ENCODE measurements at places on chromosomes 3 and 15.
A peak's percentile ranks its signal among the peaks of the same experiment; 100 is the strongest.

DNA sequence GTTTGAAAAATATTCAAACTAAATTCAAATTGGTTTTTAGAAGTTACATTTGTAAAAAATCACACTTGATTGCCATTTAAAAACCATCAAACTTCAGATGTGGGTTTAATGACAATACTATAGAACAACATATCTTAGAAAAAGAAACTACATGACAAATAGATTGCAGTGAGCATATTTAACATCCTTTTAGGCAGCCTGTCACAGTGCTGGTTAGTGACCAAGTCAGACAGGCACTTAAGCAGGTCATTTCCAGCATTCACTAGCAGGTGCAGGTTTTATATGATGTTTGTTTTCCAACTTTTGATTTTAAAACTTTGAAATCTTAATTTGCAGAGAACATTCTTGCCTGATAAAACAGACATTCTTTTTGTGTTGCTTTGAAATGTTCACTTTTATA, 115.7 kb downstream of the MBNL1 start:
- DNase-seq: no peak

DNA sequence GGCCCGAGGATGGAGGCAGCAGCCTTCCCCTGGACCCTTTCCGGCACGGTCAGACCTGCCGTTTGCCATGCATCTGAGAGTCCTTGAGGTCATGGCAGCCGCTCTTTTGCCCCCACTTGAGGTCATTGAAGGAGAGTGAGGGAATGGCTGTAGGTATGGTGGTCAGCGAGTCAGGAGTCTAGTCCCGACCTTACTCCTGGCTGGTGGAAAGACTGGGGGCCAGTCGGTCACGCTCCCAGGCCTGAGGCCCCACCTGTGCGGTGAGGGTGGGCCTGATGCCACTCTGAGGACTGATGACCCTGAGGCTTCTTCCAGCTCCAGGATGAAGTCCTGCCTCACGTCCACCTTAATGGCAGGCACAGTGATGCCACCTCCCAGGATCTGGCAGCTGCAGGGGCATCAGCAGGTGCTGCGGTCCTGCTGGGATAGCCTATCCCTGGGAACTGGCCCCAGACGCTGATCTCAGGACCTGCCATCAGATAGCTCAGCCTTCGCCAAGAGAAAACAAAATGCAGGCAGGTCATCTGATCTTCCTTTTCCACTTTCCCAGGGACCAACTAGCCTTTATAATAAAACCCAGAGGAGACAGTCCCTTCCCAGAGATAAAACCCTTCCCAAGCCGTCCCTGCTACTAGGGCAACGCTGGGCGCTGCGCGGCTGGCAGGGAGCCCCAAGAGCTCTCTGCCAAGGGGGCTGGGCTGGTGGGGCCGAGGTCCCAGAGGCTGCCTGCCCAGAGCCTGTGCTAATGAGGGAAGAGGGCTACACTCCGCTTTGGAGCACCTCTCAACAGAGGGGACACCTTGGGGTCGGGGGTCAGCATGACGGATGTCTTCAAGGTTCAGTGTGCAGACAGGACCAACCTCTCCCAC, 42.2 kb downstream of the TM2D3 start:
- DNase-seq: no peak

GRCh38 chr3:33914731-33915379, 116.4 kb downstream of the PDCD6IP start:
- no peak for DNase-seq

DNA sequence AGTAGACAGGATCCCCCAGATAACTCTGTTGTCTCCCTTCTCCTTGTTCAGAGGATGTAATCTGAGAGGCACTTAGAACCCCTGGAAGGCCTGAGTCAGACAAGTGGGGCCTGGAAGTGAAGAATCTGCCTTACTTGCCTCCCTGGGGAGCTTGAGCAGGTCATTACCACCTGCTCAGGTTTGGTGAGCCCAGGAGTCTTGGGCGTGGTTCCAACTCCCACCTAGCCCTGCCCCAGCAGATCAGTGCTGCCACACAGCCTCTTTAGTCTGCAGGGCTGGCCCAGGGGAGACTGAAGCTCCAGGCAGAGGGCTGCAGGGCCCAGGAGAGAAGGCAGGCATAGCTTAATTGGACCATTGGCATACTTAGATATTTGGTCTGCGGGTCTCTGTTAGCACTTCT, 230.0 kb downstream of the ERC2 start:
- DNase-seq: no peak

DNA sequence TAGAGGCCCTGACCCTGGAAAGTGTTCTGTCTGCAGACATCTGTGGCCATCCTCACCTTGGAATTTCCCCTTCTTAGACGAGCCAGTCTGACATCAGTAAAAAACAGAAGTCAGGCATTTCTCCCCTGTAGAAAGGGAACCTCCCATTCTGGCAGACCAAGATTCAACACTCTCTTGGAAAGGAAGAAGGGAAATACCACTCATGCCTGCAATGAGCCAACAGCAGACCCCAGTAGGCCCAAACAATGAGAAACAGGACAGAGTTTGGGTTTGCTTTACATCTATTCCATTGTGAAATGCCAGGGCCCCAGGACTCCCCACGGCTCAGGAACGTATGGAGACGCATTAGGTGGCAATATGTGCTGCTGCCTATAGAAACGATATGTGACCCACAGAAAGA, 264.0 kb upstream of the NSMCE3 start:
- DNase-seq: no peak

GRCh38 chr3:197003461-197004385, 25.9 kb downstream of the MELTF start:
- peak; percentile 43 for DNase-seq

DNA sequence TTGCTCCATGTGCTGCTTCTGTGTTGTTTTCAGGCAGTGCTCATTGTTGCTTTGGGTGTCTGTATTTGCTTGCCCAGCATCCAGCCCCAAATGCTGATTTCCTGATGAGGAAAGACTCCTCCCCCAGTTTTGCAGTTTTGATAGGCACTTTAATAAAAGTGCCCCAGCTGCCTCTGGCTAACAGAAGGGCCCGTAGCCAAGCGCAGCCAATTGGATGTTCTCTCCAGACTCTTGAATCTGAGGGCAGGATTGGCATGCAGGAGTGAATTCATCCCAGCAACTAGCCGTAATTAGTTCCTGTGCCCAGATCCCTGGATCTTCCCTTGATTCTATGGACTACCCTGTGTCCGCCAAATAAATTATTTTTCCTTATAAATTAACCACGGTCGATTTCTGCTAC, 14.8 kb upstream of the SEMA5B start:
- DNase-seq: no peak

DNA sequence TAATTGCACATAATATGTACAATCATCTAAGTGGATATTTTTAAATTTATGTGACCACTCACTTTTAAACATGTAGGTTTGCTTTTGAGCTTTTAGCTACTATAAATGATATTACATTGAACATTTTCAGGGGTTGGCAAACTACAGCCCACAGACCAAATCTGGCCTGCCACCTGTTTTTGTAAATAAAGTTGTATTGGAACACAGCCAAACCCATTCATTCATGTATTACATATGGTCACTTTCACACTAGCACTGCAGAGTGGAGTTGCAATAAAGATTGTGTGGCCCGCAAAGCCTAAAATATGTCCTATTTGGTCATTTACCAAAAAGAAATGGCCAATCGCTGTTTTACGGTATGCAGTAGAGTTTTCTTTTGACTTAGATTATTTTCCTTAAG, 21.2 kb downstream of the CMTM7 start:
- no peak for DNase-seq

GRCh38 chr3:65128346-65128745, 440.5 kb upstream of the ADAMTS9 start:
- no peak for DNase-seq

GRCh38 chr3:118501152-118501551, 533.5 kb downstream of the IGSF11 start:
- no peak for DNase-seq

- no peak for DNase-seq
Measured at GRCh38 chr3:32912046-32912445, 39.4 kb upstream of the CCR4 start.

DNA sequence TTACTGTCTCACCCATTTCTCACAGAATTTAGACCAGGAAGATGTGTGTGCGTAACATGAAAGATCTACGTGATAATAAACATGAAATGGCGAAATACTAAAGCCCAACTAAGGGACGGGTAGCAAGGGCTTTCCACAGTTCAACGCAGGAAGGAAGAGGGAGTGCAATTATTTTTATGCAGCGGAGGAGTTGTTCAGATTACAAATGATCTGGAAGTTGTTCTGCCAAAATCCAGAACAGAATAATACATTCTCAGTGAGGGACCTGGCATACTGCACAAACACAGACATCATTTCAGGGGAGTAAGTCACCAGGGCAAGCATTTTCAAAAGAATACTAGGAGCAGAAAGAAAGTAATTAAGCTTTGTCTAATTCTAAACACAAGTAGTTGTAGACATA, 133.6 kb upstream of the RAP2B start:
- no peak for DNase-seq

DNA sequence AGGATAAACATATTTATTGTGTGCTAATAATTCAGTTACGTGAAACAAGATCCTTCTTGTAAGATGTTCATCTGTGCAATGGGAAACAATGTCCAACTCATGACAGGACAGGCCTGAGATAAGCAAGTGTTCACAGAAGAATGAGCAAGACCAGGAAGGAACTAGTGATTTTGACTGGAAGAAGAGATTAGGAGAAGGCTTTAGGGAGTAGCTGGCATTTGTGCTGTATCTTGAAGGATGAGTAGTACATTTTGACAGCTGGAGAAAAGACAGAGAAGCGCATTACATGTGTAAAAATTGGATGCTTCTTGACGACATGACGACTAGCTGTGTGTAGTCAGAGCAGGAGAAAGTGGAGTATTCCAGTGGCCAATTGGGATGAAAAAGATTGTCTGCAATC, 48.4 kb downstream of the GBE1 start:
- no peak for DNase-seq

DNA sequence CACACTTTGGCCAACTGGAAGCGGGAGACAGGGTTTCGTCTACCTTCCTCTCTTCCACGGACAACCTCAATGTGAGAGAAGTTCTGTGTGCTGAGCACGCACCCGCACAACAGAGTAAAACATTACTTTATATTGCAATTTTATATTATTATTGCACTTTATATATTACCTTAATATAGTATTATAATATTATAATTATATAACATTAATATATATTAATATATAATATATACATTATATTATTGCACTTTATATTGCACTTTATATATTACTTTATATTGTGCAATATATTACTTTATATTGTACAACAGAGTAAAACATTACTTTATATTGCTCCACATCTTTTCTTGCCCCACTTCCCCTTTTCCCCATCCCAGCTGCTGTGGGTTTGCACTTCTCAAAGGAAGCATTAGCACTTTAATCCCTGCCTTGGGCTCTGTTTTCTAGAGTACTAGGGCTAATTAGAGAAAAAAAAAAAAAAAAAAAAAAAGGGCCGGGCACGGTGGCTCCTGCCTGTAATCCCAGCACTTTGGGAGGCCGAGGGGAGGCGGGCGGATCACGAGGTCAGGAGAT, 76.4 kb upstream of the SLC4A7 start:
- no peak for DNase-seq

DNA sequence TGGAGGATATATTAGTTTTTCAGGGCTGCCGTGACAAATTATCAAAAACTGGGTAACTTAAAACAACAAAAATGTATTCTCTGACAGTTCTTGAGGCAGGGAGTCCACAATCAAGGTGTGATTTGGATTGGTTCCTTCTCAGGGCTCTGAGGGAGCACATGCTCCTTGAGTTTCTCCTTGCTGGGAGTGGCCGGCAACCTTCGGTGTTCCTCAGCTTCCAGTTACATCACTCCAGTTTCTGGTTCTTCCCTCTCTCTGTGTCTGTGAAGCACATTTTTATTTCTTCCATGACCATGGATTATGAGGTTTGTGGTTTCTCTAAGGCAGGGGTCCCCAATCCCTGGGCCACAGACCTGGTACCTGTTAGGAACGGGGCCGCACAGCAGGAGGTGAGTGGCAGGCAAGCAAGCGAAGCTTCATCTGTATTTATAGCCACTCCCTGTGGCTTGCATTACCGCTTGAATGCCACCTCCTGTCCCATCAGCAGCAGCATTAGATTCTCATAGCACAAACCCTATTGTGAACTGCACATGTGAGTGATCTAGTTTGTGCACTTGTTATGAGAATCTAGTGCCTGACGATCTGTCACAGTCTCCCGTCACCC, 24.3 kb downstream of the LRRC28 start:
- no peak for DNase-seq

GRCh38 chr15:45495588-45495987, 27.0 kb downstream of the SLC30A4 start:
- DNase-seq: no peak

GRCh38 chr3:172102883-172103310, 63.5 kb downstream of the FNDC3B start:
- DNase-seq: no peak

- DNase-seq: no peak
Measured at GRCh38 chr3:43699864-43700263, 9.1 kb downstream of the ABHD5 start.

- no peak for DNase-seq
Measured at GRCh38 chr3:146948186-146948585, 343.0 kb upstream of the PLSCR5 start.

- no peak for DNase-seq
Measured at GRCh38 chr15:101187820-101188636, 63.8 kb downstream of the CHSY1 start.

DNA sequence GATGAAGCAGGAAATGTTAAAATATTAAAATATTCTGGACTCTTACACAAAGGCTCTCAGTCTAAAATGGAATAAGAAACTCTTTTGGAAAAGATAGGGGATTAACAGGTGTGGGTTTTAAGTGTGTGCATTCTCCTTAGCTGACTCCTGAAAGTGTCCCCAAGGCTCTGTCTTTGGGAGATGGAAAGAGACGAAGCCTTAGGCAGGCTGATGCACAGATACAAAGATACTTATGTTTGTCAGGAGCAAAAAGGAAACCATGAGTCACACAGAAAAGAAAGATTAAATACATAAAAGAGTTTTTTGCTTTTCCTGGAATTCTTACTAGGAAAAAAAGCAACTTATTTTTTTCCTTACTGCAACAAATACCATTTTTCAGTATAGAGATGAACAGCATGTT, 23.8 kb upstream of the ABI3BP start:
- DNase-seq: no peak
